ENCODE measurements at places on chromosomes 12 and 14.

GRCh38 chr12:73547421-73547820 is 990.2 kb upstream of the ATXN7L3B start:
- no peak for DNase-seq

- DNase-seq, result no peak
Measured at GRCh38 chr12:66533767-66534166, 145.1 kb downstream of the GRIP1 start.

DNA sequence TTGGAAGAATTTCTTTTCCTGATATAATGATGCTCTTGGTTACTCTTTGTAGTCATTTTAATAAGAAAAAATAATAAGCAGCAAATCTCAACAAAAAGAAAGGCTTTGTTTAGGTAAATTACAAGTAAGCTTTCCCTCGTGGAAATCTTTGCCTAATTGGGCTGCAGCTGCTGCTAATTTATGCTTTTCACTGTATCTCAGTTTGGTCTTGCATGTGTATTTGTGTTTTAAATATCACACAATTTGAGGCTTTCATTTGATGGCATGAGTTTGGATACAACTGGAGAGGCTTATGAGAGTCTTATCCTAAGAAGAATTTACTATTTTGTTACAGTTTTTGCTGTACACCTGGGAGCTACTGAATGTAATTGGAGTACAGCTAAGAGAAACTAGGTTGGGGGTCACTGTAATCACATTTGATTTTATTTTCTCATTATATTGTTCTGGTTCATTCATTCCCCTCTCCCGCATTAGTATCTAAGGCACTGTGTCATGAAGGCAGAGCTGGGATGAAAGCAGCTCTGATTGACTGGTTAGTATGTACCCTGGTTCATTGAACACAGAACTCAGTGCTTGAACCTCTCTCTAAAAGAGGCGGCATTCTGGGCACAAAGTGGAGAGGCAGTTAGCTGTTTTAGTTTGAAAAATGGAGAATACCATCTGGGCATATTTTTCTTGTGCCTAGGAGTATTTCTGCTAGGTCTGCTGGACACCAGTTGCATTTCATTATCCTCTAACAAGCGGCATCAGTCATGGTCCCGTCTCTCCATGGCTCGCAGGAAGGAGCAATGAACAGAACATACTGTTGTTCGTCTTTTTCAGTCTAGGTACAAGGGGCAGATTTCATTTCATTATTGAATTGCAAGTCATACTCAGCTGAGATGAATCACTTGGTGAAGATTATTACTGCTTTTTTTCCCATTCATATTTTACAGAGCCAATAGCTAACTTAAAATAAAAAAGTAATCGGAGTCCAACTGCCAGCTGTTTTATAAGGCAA is 118.0 kb upstream of the TMEM260 start:
- DNase-seq, result no peak

GRCh38 chr12:122403831-122404230 is 18.6 kb downstream of the CLIP1 start:
- no peak for DNase-seq

DNA sequence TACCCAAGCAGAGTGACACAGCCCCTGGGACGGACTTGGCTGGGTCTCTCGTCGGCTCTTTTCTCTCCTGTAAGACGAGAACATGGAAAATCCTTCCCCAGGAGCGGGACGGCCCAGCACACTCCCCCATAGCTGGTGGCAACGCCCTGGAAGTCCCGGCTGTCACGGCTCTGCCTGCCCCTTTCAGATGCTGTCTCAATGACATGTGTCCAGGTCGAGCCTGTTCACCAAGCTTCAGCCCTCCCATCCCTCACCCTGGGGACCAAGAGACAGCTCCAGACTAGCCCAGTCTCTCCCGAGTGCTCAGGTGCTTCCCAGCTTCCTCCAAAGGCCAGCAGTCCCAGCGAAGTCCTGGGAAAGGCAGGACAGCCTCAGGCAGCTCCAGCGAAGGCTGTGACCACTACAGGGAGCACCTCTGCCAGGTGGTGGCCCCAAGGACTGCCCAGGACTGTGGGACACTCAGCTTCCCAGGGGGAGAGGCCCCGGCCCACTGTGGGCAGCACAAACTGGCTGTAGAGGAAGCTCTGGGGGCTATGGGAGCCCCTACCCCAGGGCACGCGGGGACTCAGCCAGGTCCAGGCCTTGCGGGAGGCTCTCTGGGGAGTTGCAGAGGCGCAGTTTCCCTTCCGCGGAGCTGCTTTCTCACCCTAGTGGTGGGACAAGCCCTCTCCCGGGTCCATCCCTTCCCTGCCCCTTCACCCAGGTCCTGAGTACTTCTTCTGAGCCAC is 33.6 kb downstream of the TNFAIP2 start:
- DNase-seq, result no peak
